ENCODE measurements at places on chromosomes 16 and 17. TPM values are rescaled to one million over a fixed set of nuclear protein-coding genes. Genes with fewer than 3 reads are reported as not detected.
A peak's percentile ranks its signal among the peaks of the same experiment; 100 is the strongest.

Gene TNFRSF13B
- total RNA-seq: not detected

Gene BIRC5
- total RNA-seq: 53.6 TPM

Gene CRAMP1
- 3.9 TPM for total RNA-seq

DNA sequence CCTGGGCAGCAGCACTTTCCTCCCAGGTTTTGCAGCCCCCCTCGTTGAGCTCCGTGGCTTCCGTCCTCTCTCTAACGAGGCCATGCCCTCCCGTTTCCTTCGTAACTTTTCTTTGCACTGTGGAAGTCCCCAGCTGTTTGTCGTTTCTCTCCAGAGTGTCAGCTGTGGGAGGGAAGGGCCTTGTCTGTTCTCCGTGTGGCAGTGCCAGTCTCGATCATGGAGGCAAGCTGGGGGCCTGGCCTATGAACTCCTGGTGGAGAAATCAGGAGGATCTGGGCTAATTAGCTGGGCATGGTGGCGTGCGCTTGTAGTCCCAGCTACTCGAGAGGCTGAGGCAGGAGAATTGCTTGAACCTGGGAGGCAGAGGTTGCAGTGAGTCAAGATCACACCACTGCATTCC is 28.3 kb downstream of the TBCD start:
- DNase-seq: no peak

DNA sequence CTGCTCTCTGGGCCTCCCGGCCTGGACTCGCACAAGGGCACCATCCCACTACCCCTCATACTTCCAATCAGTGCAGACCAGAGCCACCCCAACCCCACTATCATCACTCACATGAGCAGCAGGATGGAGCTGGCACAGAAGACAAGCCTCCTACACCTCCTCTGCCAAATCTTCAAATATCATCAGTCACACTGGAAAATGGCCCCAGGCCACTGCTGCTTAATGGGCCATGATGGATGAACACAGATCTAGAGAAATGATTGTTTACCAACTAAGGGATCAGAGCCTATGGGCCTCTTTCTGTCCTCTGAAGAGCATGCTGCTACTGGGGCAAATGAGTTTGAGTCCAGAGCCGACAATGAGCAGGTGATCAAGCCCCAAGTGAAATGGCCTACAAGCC is 165.5 kb downstream of the GRIN2A start:
- no peak for DNase-seq

DNA sequence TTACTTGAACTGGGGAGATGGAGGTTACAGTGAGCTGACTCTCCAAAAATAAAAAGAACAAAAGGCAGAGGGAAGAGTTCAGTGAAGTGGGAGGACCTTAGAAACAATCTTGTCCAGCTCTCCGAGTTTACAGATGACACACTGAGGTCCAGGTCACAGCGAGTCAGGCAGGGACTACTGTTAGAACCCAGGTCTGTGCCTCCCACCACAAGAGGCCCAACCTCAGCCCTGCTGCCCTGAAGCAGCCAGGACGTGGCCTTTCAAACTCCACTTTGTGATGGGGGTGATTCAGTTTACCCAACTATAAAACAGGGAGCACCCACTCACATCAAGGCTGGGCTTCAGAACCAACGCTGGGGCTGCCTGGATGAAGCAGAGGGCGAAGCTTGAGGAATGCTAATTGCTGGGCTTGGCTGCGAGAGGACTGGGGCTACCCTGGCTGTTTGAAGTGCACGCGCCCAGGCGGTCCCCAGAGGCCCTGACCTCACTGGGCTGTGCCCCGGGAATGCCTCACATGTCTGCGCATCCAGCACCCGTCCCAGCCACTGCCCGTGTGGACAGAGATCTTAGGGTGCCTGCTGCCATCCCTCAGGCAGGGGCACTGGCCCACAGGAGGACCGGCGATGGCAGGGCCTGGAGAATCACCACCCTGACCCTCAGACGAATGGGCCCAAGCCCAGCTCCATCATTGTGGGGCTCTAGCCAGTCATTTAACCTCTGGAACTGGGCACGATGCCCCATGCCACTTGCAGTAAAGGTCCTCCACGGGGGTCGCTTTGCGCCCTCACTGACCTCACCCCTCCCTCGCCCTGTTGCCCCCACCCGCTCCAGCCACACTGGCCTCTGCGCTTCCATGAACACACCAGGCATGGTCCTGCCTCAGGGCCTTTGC is 11.4 kb downstream of the SLC5A10 start:
- peak; percentile 50 for DNase-seq

Data from IMR-90 (cell line).